ENCODE measurements at places on chromosomes 2 and 18.

GRCh38 chr2:128958241-128958640, 639.6 kb upstream of the HS6ST1 start:
- DNase-seq = no peak

DNA sequence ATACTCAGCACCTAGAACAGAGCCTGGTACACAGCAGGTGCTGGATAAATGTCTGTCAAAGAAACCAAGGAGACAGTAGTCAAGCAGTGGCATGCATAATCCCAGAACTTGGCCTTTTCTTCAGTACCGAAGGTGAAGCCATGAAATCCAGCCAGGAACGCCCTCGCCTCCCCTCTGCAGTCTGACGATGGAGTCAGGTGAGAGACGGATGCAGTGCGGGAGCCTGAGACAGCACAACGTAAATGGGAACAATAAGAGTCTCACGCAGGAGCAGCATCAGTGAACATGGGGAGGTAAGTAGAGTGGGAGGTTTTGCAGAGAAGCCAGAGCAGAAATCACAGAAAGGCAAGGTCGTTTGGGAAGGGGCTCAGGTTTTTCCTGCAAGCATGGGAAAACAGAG, 389.3 kb upstream of the MYT1L start:
- DNase-seq = no peak

DNA sequence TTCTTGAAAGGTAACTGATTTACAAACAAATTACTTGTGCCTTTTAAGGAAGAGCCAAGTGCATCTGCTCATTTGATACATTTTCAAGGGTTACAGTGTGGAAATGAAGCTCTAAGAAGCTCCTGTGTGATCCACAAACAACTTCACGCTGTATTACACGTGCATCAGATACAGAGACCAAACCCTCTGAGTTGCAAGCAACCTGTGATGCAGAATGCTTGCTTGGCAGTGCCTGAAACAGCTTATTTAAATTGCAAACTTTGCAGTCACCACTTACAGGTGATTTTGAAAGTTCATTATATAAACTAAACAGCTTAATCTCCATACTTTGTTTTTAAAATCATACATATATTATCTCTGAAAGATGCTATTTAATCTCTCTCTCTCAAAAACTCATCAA, 50.1 kb downstream of the ZEB2 start:
- no peak for DNase-seq

GRCh38 chr2:133959066-133959465, 294.8 kb upstream of the MGAT5 start:
- DNase-seq = no peak

DNA sequence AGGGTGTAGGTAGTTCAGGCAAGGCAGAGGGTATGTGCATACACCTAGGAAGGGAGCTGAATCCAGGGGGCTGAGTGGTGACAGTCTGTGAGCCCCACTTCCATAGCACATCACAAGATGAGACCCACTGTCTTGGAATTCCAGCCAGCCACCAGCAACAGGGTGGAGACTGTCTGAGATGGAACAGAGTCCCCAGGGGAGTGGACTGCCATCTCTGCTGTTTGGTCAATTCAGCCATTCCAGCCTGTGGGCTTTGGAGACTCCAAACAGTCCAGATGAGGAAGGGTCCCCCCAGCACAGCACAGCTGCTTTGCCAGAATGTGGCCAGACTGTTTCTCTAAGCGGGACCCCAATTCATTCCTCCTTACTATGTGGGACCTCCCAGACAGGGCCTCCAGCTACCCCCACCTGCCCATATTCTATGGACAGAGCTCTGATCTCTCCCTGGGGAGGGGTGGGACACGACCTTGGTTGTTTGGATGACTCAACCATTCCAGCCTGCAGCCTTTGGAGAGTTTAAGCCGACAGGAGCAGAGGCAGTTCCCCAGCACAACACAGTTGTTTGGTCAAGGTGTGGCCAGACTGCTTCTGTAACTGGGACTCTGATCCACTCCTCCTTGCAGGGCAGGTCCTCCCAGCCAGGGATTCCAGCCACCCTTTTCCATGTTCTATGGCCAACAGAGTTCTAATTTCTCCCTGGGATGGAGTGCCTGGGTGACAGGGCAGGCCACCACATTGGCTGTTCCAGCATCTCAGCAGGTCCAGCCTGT, 178.0 kb downstream of the RND3 start:
- no peak for DNase-seq

- DNase-seq = no peak
These were observed 64.1 kb upstream of the ZNF532 start for GRCh38 chr18:58800582-58800981.

GRCh38 chr2:11213090-11213638, 57.9 kb downstream of the SLC66A3 start:
- no peak for DNase-seq

DNA sequence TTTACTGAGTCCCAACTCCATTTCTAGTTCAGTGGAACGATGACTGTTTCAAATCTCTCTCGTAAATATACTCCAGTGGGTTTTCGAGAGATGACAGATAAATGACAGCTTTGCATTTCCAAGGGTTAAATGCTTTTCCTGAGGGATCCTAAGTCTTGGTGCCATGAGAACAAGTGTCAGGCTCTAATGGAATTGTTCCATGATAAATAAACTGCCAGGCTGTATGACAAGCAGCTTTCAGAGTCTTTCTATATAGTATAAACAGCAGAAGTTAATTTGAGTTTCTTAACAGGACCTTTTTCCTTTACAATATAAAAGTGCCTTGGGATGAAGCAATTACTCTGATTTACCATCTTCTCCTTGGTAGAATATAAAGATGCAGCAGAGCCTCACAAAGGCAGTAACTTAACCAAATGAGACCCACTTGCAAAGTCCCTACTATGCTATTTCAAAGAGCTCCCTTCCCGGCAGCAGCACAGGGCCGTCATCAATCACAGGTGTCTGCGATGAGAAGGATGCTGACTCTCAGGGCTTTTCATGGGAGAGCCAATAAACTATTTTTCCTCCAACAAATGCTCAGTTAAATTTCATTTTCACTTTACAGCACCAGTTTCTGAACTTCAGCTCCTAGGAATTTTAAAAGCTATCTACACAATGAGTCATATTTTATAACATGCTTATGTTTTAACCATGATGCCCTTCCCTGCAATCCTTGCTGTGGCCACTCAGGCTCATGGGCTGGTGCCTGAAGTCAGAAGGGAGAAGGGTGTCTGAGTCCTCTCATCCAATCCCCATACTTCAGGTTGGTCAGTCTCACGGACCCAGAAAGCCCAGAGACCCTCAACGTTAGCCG, 123.8 kb downstream of the AFF3 start:
- no peak for DNase-seq

GRCh38 chr2:149860276-149860921, 272.8 kb upstream of the MMADHC start:
- DNase-seq = no peak

- DNase-seq = no peak
These were observed 122.3 kb downstream of the LYPD6B start for GRCh38 chr2:149160701-149161217.

DNA sequence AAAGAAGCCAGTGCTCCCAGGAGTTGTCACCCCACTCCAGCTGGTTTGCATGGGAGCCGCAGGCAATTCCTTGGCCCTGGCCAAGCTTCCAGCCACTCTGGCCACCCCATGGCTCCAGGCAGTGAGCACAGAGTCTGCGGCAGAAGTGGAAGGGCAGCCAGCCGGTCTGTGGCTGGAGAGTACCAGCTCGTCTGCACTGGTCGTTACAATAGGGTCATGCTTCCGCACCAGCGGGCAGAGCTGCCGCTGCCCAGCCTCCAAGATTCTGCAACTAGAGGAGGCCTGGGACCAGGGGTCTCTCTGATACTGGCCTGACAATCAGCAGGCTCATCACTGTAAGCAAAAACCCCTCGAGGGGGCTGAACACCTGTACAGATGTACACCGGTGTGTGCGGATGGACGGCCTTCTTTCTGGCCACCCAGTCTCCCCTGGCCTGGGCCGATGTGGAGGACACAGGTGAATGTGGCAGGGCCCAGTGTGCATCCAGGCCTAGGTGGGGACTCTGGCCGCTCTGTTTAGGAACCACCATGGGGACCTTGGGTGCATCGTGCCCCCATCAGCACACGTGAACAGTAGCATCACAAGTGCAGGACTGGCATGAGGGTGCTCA, 51.9 kb upstream of the ODC1 start:
- DNase-seq = no peak

DNA sequence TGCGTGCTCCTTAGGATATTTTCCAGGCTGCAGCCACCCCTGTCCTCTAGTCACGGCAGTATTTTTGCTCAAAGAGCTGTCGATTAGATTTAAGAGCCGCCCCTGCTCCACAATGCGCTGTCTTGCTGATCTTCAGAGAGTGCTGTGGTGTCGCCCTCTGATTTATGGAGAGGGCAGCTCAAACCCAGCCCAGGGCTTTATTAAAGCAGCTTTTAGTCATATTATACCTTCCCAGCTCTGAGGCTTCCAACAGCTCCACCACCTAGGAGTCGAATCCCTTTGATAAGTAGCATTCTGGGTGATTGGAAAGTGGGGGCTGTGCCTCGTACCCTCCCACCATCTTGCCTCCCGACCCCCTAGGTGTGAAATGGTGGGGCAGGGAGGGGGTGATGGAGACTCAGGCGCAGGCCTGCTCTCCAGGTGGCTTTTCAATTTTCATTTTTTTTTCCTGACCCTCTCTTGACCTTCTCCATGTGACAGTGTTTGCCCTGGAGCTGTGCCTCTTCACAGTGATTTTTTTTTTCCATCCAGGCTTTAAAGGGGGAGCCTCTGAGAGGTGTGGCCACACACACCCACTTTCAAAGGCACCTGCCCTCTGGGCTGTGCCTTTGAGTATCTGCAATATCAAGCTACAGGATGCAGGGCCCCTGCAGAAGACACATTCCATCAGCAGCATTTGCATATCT, 53.1 kb upstream of the NRP2 start:
- DNase-seq = no peak

DNA sequence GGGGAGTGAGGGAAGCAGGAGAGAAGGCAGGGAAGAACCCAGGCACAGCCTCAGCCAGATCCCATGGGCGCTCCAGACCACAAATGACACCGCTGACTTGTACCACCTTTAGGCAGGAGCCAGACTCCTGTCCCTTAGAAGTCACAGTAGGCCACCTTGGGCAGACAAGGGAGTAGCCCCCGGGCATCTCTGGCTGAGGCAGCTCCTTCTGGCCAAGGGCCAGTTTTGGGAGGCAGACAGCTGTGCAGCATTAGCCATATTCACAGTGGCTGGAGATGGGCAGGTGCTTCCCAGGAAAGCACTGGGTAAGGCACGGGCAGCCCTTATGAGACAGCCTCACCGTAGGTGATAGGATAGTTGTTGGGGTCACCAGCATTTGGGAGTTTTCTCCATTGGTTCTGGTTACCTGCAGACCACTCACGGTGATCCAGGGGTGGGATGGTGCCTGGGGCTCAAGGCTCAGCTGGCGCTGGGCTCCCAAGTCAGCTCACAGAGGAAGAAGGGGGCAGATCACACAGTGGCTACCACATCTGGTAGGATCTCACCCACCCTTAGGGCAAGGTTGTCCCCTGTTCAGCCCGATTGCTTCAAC, 2.1 kb downstream of the ASTL start:
- no peak for DNase-seq

GRCh38 chr2:8257502-8257901, 424.4 kb upstream of the ID2 start:
- no peak for DNase-seq

- no peak for DNase-seq
These were observed 36.9 kb upstream of the BMPR2 start for GRCh38 chr2:202339071-202339870.

DNA sequence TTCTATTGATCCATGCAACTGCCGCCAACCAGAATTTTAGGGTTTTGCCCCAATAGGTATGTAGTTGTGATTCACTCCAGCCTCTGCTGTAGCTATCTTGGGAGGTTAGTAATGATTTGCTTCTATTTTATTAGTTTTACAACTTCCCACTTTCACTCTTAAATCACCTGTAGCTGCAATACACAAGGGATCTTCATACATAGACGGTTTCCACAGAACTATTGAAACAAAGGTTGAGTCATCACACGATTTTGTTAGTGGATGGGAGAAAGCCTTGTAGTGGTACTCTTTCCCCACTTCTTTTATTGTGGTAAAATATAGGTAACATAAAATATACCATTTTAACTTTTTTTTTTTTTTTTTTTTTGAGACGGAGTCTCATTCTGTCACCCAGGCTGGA, 104.2 kb upstream of the SPRED2 start:
- DNase-seq = no peak

- no peak for DNase-seq
These were observed 82.1 kb downstream of the AGAP1 start for GRCh38 chr2:235575904-235576303.

DNA sequence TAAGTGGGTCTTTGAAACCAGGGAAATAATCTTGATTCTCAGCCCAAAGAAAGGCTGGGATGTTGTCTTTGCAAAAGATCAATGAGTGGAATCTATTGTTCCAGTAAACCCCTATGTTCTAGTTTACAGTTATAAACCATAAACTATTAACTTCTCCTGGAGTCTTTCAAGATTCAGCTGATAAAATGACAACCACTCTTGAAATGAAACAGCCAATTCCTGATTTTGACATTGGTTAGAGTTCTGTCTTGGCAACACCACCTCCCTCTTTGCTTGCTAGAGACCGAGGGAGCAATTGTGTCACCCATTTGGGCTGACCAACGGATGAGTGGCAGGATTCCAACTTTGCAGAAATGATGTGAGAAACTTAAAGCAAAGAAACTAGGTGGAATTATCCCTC, 746.9 kb downstream of the SLC4A3 start:
- no peak for DNase-seq

- DNase-seq = no peak
These were observed 70.5 kb upstream of the RTN4 start for GRCh38 chr2:55120634-55121359.

DNA sequence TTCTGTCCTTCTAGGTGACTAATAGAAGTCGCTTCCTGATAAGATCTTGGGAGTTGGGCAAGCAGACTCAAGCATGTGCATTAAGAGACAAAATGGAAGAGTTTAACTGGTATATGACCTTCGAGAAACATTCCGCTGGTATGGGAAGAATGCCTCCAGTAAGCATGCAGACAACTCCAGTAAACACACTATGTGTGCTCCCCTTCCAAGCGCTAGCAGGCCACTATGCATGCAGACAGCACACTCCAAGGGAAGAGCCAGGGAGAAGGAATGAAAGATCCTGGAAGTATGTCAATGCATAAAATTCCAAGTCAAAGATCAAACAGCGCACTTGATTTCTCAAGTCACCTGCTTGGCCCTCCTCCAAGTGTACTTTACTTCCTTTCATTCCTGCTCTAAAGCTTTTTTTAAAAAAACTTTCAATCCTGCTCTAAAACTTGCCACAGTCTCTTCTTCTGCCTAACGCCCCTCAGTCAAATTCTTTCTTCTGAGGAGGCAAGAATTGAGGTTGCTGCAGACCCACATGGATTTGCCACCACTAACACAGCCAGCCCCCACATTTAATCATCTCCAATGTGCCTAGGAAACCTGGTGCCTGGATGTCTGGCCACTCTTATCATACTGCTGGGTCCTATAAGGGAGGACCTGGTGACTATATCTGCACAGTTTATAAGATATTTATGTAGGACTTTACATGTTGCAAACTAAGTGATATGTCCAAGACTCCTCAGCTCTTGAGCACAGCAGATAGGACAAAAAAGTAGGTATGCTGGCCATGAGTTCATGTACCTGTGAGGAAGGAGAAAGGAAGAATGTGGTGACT, 239.8 kb downstream of the PDE11A start:
- no peak for DNase-seq

All from cerebellar nuclear complex (tissue), 1 donor.